Suppressor macrophage treated with lipopolysaccharide for 4 hours (primary cell): ENCODE measurements at places on chromosomes 1 and 21.

DNA sequence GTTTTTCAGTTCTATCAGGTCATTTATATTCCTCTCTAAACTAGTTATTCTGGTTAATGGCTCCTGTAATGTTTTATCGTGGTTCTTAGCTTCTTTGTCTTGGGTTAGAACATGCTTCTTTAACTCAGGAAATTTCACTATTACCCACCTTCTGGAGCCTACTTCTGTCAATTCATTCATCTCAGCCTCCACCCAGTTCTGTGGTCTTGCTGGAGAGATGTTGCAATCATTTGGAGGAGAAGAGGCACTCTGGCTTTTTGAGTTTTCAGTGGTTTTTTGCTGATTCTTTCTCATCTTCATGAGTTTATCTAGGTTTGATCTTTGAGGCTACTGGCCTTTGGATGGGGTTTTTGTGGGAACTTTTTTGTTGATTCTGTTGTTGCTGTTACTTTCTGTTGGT, 213.0 kb downstream of the BRINP2 start:
- no peak for DNase-seq

DNA sequence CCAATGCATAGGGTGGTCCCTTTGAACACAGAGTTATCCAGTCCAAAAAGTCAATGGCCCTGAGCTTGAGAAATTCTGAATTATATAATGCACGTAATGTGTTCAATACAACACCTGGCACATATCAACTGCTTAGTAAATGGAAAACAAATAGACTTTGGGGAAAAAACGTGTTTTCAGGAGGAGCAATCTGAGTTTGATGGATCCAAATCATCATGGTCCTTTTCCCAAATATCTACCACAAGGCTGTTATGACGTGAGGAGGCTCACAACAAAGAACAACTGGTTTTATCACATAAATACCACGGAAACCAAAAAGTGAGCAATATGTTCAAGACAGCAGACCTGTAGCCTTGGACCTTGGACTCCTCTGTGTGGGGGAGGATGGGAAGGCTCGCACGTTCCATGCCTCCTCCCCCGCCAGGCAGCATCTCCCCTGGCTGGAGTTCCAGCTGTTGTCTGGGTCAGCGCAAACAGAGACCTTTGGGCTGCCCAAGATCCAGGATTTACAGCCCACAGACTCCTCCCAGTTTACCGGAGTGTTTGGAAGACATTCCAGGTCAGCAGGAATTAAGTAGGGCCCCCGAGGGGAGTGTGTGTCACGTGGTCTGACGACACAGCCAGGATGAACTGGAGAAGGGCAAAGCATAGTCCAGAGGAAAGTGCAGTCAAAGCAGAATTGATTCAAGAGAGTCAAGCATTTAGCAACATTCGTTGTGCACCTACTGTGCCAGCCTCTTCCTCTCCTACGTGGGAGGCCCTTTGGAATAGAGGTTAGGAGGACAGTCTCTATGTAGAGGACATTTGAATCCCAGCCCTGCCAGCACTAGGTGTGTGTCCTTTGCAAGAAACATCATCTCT, 32.2 kb upstream of the MED18 start:
- DNase-seq, result no peak

DNA sequence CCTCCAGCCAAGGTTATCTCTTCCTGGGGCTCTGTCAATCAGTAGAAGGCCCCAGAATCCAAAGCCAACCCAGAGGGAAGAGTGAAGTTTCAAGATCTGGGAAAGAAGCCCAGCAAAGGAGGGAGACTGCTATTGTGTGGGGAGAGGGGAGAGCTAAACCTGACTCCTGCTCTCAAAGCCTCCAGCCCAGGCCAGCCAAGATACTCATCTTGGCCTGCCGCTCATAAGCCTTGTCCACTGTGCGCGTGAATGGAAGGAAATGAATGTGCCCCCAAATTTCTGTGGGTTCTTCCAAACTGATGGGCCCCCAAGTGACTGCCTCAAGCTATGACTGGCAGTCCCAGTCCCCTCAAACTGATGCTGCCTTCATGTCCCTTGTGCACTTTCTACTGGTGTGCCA, 2.0 kb downstream of the PLXNA2 start:
- no peak for DNase-seq

GRCh38 chr1:19081218-19081893, 124.9 kb upstream of the IFFO2 start:
- DNase-seq, result peak; percentile 86

- peak; percentile 0 for DNase-seq
These were observed 207.7 kb upstream of the GJB5 start for GRCh38 chr1:34547046-34547674.

DNA sequence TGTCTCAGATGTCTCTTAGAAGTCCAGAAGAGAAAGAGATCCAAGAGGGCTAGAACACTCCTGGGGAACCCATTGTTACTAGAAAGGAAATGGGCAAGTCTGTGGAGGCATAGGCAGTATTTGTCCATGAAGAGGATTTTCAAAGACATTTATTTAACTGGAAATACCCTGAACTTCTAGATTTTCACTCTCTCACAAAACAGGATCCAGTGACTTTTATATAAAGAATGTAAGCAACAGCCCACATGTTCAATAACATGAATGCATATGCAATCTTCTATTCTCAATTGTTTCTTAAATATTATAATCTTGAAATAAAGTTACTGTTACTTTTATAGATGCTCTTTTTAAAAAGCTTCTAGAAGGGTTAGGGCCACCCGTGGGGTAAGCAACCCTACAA, 53.4 kb downstream of the TBX15 start:
- no peak for DNase-seq

DNA sequence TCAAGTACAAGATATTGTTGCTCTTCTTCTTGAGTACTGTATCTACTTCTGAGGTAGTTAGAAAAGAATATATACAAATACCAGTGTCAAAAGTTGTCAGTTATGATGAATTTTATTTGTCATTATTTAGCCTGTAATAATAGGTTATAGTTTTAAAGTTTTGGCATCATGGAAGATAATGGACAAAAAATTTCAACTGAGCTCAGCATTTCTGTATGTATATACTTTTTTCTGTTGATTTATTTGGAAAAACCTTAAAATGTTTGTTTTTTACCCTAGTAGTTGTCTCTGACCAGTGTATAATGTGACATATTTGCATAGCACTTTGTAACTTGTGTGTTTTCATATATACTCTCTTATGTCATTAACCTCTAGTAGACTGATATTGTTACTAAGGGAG, 11.1 kb downstream of the SLC35A3 start:
- DNase-seq, result no peak

- DNase-seq, result no peak
These were observed 127.8 kb downstream of the LMX1A start for GRCh38 chr1:165228676-165229075.

DNA sequence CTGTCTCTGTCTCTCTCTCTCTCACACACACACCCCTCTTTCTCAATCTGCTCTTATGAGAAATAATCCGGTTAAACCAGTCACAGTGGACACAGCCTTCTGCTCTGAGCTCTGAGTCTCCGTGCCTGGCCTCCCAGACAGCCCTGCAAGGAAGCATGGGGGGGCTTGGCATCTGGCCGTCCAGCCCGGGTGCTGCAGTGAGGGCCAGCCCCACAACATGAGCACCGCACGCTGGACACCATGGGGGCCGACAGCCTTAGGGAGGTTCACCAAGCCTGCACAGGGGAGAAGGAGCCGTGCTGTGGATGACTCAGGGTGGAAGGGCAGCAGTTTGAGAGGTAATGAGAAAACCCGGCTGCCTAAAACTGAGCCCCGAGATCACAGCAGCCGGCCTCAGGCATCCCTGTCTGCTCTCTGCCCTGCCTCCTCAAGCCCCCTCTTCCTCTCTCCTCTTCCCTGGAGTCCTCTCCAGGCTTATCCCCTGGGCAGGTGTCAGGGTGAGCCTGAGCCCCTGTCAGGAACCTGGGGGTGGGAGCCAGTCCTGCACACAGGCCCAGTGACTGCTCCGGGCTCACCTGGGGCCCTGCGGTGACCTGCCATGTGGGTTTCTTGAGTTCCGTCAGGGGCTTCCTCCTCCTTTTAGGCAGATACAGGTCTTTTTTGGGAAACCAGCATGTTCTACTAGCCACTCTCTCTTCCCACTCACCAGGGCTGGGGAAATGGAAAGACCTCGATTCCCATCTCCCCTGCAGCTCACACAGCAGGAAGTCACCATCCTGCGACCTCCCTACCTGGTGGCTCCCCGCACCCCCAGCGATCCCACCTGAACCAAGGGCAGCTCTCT, 92.8 kb downstream of the ITPKB start:
- no peak for DNase-seq

DNA sequence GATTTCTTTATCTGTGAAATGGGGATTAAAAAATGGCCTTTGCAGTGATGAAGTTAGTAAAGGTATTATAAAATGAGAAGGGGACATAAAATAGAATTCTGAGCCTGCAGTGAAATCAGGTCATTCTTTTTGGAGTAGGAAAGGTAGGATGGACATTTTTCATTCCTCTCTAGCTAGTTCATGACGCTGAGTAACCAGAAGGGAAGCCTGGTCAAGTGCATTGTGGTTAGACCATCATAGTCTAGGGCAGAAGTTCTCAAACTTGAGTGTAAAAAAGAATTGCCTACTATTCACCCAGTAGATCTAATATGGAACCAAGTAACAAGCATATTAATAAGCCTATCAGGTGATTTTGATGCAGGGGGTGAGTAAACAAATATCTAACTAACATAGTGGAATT, 50.8 kb downstream of the TGFB2 start:
- no peak for DNase-seq

- peak; percentile 61 for DNase-seq
These were observed 7.7 kb upstream of the ZNF669 start for GRCh38 chr1:247111700-247112478.

GRCh38 chr1:234916840-234917239, 211.8 kb downstream of the TOMM20 start:
- no peak for DNase-seq

DNA sequence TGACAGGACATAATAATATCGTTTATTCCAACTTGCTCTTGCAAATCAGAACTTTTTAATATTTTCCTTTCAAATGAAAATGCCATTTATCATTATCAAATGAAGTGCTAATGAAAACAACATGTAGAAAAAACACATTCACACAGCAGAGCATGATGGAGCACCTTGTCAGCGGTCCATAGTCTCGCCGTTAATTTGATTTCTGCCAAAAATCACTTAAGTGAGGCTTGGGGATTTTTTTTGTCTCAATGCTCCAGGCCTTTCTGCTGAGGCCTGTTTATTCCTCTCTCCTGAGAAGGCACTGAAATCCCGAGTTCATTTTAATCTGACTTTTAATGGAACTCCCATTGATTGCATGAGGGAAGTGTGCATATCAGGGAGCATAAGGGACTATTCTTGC, 122.5 kb downstream of the ELAVL4 start:
- no peak for DNase-seq

GRCh38 chr1:56397409-56397808, 182.0 kb downstream of the PLPP3 start:
- DNase-seq, result no peak
